ENCODE measurements at places on chromosomes 11 and 22.

GRCh38 chr11:134478611-134479010, 66.6 kb upstream of the B3GAT1 start:
- no peak for DNase-seq

- DNase-seq, result no peak
Observed at GRCh38 chr22:23145878-23146470, 697 bp downstream of the RAB36 start.

DNA sequence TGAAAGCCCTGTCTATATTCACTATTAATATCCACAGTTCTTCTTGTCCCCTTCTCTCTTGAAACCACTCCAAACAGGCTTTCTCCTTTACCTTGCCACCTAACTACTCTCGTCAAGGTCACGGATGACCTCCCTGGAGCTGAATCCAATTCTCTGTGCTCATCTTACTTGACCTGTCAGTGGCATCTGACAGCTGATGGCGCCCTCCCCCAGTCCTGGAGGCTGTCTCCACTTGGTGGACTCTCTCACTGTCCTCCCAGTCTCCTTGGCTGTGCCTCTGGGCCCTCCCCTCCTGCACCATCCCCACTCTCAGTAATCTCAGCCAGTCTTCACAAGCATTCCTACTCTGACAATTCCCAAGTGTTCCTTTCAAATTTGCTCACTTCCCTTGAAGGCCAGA, 8.7 kb downstream of the TNKS1BP1 start:
- no peak for DNase-seq

- DNase-seq, result no peak
Observed at GRCh38 chr11:130426223-130426836, 2.1 kb downstream of the ADAMTS8 start.

- peak; percentile 83 for DNase-seq
Observed at GRCh38 chr11:92739041-92739440, 230.4 kb upstream of the MTNR1B start.

- no peak for DNase-seq
Observed at GRCh38 chr11:115097796-115098408, 406.3 kb downstream of the CADM1 start.

GRCh38 chr11:70872955-70873735, 379.2 kb downstream of the SHANK2 start:
- DNase-seq, result no peak

- DNase-seq, result no peak
Observed at GRCh38 chr11:61194169-61194671, 9.1 kb upstream of the PGA3 start.

- no peak for DNase-seq
Observed at GRCh38 chr11:64665411-64665821, 57.6 kb downstream of the NRXN2 start.

- DNase-seq, result no peak
Observed at GRCh38 chr11:12834166-12834565, 159.9 kb downstream of the TEAD1 start.

- no peak for DNase-seq
Observed at GRCh38 chr11:134529212-134530096, 117.4 kb upstream of the B3GAT1 start.

GRCh38 chr11:125481531-125481930, 14.5 kb downstream of the FEZ1 start:
- no peak for DNase-seq

GRCh38 chr22:29979777-29980321, 96.9 kb downstream of the MTMR3 start:
- no peak for DNase-seq

GRCh38 chr11:11909727-11910126, 68.0 kb downstream of the USP47 start:
- DNase-seq, result no peak

GRCh38 chr11:113796663-113797259, 17.2 kb downstream of the CLDN25 start:
- DNase-seq, result no peak

DNA sequence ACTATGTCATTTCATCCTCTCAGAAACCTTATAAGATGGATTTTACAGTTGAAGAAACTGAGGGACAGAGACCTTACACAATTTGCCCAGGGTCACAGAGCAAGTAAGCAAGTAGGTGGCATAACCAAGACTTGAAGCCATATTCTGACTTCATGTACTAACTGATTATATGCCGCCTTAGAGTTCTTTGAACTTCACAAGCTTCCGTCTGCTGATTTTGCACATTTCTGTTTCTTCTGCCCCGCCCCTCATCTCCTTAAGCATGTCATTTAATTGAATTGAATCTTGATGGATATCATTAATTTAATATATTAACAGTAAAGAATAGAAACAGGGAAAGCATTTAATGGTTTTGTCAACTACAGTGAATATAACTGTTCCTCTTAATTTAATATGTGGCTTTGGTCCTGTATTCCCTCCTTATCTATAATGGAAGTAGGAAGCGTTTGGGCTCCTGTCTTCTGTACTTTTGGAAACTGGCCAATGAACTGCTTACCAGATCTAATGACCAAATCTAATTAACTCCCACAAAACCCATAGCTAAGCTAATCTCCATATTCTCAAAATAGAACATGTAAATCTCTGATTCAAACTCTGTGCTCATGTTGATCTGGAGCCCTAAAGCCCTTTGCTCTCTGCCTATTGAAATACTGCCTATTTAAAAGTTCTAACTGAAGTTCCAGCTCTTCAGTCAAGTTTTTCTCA, 30.4 kb downstream of the SIK2 start:
- DNase-seq, result no peak

DNA sequence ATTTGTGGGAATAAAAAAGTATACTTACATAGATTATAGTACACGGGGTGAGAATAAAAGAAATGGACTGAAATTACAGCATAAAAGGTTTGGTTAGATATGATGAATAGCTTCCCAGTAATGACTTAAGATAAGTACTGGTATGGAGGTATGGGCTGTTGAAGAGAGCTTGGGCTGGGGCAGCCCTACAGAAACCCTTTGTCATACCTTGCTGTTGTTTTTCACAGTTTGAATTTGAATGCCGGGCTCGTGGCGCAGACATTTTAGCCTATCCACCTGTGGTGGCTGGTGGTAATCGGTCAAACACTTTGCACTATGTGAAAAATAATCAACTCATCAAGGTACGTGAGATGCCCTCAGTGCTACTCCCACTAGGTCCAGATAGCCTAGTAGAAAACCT, 42.3 kb upstream of the RBX1 start:
- DNase-seq, result no peak

DNA sequence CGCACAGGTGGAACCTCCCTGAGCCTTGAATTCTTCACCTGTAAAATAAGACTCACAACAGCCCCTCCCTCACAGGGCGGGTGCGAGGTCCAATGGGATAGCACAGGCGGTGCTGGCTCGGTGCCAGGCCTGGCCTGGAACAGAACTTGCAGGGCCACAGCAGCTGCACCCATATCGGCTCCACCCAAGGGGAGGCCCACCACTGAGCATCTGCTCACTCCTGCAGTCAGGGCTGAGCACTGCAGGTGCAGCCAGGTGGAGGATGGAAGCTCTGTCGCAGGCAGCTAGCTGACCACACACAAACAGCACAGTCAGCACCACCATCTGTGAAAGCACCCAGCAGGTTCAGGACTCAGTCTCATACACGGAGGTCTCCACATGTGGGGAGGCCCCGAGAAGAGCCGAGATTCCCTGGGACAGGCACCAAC, 19.6 kb downstream of the VPS37C start:
- no peak for DNase-seq

GRCh38 chr11:102142333-102142732, 32.1 kb downstream of the YAP1 start:
- DNase-seq, result no peak
